ENCODE measurements at places on chromosomes 4 and X.

GRCh38 chr4:152451496-152451895, 84.4 kb downstream of the FBXW7 start:
- DNase-seq, result no peak

DNA sequence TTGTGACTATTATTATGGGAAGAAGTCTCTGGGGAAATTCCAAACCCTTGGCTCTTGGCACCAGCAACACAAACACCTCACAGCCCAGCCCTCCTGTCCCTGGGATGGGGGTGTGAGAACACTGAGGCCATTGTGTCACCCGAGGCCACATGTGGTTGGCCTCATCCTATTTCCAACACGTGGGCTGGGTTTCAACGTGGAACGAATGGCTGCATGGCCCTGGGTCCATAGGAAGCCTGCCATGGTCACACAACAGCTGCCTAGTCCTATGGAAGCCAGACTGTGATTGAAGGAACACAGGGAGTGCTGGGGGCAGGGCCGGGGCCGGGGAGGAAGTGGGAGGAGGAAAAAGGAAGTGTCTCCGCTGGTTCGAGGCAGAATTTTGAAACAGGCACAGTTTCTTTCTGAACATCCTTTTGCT, 10.0 kb downstream of the CLCN4 start:
- no peak for DNase-seq

- no peak for DNase-seq
Measured at GRCh38 chrX:140725500-140725899, 15.9 kb downstream of the LINC00632 start.

DNA sequence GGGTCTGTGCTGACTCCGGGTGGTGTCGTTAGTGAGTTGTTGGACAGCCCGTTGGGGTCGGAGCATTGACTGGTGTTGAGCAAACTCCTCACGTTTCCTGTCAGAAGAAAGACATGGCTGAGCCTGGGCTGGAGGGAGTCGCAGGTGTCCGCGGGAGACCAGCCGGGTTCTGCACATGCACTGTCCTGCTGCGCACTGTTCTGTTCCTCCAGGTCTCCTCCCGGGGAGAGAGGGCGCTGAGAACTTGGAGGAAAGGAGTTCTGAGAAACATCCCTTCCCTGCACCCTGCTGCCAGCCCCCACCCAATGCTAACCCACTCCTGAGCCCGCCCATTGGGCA, 1.1 kb downstream of the ZNF141 start:
- peak; percentile 14 for DNase-seq

DNA sequence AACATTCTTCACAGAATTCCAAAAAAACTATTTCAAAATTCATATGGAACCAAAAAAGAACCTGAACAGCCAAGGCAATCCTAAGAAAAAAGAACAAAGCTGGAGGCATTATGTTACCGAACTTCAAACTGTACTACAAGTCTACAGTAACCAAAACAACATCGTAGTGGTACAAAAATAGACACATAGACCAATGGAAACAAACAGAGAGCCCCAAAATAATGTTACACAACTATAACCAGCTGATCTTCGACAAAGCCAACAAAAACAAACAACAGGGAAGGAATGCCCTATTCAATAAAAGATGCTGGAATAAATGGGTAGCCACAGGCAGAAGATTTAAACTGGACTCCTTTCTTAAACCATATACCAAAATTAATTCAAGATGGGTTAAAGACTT, 1189.6 kb downstream of the PCDH18 start:
- no peak for DNase-seq

GRCh38 chrX:121836000-121836399, 788.6 kb downstream of the GLUD2 start:
- DNase-seq, result no peak

DNA sequence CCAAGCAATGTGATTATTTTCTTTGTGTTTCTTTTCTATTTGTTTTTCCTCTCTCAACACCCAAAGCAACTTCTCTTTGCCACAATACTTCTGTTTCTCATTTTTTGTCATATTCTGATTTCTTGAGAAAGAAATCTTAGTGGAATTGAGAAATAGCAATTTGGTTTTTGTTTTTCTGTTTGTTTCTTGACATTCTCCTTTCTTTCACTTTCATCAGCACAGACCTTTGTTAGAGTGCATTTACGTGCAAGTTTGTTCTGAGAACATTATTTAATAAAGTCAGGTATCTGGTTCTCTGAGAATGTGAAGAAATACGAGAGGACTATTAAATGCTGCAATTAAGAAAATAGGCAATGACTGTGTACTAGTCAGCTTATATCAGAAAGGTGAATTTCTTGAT, 608.1 kb upstream of the AADAT start:
- DNase-seq, result no peak

DNA sequence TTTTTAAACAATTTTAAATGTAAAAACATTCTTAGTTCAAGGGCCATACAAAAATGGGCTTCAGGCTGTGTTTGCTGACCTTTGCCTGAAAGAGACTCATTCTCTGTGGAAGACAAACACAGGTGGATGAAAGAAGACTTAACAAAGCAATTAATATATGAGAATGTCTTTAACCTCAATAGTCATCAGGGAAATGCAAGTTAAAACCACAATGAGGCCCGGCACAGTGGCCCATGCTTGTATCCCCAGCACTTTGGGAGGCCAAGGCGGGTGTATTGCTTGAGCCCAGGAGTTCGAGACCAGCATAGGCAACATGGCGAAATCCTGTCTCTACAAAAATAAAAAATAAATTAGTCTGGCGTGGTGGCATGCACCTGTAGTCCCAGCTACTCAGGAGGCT, 7.1 kb upstream of the SMARCA1 start:
- DNase-seq, result no peak

- DNase-seq, result peak; percentile 88
Measured at GRCh38 chrX:129932016-129932820, 26.3 kb downstream of the UTP14A start.

- no peak for DNase-seq
Measured at GRCh38 chr4:110944501-110944900, 321.6 kb upstream of the PITX2 start.

GRCh38 chr4:61336488-61336887, 136.4 kb downstream of the ADGRL3 start:
- DNase-seq, result no peak

- DNase-seq, result no peak
Measured at GRCh38 chr4:3241898-3242524, 6.9 kb upstream of the MSANTD1 start.

GRCh38 chr4:6932918-6933317, 23.3 kb downstream of the TBC1D14 start:
- DNase-seq, result no peak

DNA sequence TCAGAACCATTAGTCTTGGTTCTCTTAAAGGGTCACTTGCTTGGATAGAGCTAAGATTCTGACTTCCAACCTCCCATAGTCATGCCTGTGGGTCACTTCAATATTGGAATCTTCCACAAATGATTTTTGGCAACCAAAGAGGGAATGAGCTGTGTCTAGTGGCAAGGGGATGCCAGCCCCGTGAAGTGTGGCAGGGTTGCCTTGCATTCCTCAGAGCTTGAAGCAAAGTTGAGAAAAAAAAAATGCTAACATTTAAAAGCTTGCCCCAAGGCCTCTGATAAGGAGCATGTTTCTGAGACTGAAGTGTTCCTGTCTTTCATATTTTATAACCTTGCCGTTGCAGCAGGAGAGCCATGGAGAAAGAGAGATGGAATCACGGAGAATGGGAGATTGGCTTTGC, 120.2 kb downstream of the PAPSS1 start:
- no peak for DNase-seq

GRCh38 chrX:133892337-133892736, 93.1 kb downstream of the GPC3 start:
- no peak for DNase-seq

GRCh38 chr4:158043971-158044618, 128.7 kb downstream of the GASK1B start:
- no peak for DNase-seq

DNA sequence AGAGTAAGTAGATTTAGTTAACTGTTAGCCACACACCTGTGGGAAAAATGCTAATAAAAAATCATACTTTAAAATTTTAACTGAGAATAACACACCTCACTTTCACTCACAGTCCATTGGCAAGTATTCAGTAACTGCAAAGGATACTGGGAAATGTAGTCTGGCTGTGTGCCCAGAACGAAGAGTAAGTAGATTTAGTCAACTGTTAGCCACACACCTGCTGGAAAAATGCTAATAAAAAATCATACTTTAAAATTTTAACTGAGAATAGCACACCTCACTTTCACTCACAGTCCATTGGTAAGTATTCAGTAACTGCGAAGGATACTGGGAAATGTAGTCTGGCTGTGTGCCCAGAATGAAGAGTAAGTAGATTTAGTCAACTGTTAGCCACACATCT, 178.4 kb upstream of the NWD2 start:
- no peak for DNase-seq

GRCh38 chr4:20338841-20339240, 87.1 kb downstream of the SLIT2 start:
- DNase-seq, result no peak

- peak; percentile 85 for DNase-seq
Measured at GRCh38 chr4:17490575-17491059, 21.3 kb downstream of the QDPR start.

DNA sequence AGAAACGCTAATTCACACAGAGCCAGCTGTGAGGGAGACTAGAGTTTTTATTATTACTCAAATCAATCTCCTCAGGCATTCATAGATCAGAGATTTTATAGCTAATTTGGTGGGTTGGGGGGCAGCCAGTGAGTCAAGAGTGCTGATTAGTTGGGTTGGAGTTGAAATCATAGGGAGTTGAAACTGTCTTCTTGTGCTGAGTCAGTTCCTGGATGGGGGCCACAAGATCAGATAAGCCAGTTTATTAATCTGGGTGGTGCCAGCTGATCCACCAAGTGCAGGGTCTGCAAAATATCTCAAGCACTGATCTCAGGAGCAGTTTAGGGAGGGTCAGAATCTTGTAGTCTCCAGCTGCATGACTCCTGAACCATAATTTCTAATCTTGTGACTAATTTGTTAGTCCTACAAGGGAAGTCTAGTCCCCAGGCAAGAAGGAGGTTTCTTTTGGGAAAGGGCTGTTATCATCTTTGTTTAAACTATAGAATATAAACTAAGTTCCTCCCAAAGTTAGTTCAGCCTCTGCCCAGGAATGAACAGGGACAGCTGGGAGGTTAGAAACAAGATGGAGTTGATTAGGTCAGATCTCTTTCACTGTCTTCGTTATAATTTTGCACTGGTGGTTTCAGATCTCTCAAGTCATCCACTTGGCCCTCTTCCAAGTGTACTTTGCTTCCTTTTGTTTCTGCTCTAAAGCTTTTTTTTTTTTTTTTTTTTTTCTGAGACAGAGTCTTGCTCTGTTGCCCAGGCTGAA, 5.4 kb upstream of the NAA11 start:
- DNase-seq, result peak; percentile 30

DNA sequence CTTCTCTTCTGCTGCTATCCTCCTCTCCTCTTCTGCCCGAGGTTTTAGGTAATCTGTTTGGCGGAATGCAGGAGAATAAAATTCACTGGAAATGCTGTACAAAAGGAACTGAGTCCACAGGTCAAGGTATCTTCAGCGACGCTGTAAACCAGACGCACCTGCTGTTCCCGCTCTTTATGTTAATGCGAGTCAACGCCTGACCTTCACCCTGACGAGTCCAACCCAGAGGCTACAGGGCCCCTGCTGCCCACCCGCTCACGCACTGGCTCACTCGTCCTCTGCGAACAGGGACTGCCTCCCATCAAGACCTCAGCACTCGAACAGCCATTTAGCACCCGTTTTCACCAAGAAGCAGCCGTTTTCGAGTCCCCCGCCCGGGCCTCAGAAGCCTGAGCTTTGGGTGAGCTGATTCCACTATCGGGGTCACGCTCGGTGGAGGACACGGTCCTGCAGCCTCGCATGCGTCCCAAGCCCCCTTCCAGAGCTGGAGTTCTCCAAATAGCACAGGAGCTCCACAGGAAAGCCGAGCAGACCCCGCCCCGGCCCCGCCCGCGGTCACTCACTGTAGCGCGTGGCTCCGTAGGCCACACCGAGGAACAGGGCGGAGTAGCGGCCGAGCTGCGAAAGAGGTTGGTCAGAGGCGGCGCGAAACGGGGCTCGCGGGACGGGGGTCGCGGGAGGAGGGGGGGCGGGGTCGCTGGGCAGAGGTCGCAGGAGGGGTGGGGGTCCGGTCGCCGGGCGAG, 556 bp downstream of the ATP5ME start:
- DNase-seq, result peak; percentile 28

- no peak for DNase-seq
Measured at GRCh38 chrX:30690330-30690729, 37.1 kb downstream of the GK start.

DNA sequence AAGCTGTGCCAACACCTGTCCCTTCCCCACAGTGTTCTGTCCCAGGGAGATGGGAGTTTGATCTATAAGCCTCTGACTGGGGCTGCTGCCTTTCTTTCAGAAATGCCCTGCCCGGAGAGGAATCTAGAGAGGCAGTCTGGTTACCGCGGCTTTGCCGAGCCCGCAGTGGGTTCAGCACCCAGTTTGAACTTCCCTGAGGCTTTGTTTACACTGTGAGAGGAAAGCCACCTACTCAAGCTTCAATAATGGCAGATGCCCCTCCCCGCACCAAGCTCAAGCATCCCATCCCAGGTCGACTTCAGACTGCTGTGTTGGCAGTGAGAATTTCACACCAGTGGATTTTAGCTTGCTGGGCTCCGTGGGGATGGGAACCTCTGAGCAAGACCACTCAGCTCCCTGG, 33.3 kb upstream of the ARSJ start:
- no peak for DNase-seq

GRCh38 chrX:22383988-22384387, 111.3 kb downstream of the CBLL2 start:
- DNase-seq, result no peak

- no peak for DNase-seq
Measured at GRCh38 chr4:159013692-159014091, 89.2 kb upstream of the RAPGEF2 start.

- no peak for DNase-seq
Measured at GRCh38 chr4:143382596-143382995, 45.9 kb downstream of the GAB1 start.

GRCh38 chrX:11728556-11728955, 29.5 kb upstream of the MSL3 start:
- no peak for DNase-seq

DNA sequence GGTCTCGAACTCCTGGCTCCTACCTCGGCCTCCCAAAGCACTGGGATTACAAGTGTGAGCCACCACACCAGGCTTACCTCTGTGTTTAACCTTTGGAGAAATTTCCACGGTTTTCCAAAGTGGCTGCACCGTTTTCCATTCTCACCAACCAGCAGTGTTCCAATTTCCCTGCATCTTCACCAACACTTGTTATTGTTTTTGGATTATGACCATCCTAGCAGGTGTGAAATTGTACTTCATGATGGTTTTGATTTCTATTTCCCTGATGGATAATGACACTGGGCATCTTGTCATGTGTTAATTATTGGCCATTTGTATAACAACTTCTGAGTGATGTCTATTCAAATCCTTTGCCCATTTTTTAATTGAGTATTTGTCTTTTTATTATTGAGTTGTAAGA, 2.7 kb upstream of the MAP3K15 start:
- no peak for DNase-seq

Measured in BE2C (cell line).